Right renal pelvis (tissue), 4 donors: ENCODE measurements at places on chromosomes 4 and X. TPM values are rescaled to one million over a fixed set of nuclear protein-coding genes. Genes with fewer than 3 reads are reported as not detected.

- DNase-seq: no peak
These were observed 76.7 kb downstream of the SH3BGRL start for GRCh38 chrX:81278616-81279015.

DNA sequence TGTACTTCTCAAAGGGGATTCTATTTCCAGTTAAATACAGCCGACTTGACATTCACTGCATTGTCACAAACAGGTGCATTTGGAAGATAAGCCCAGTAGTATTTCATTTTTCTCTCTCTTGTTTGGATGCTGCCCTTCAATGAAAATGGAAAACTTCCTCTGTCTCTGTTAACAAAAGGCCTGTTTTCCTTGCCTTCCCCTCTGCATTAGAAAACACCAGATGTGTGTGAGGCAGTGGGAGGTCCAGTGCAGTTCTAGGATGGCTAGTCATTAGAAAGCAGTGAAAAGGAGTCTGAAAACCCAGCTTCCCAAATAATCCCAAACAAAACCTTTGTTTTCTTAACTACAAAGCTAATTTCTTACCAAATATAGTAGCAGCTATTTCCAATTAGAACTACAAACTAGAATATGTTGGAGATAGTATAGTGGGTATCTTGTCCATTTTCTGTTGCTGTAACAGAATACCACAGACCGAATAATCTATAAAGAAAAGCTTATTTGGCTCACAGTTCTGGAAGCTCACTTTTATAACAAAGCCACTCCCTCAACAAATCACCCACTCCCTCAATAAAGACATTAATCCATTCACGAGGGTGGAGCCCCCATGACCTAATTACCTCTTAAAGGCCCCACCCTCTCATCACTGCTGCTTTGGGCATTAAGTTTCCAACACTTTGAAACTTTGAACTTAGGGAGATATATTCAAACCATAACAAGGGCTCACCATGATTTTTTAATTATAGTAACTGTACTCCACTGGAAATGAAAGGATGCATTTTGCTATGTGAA lies 452.1 kb upstream of the RPS6KA3 start:
- DNase-seq: no peak

DNA sequence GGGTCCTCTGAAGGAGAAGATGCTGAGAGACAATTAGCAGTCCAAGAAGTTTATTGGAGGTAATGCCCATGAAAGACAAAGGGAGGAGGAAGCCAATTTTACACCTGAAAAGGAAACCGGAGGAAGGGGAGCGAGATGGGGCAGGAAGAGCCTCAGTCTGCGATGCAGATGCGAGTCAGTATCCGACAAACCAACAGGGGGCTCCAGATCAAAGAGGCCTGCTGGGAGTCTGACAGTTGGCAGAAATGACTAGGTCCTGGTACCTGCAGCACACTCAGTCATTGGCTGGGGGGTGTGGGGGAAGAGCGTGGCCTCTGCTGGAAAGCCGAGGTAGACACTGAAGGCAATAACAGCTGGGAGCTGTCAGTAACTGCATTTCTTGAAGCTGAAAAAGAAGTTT lies 231.1 kb upstream of the CENPE start:
- no peak for DNase-seq

GRCh38 chr4:173685831-173686210 lies 155.8 kb upstream of the HAND2 start:
- no peak for DNase-seq

GRCh38 chr4:5412296-5412695 lies 296.1 kb downstream of the EVC2 start:
- DNase-seq: no peak

GRCh38 chr4:127151941-127152340 lies 480.8 kb upstream of the INTU start:
- DNase-seq: no peak

DNA sequence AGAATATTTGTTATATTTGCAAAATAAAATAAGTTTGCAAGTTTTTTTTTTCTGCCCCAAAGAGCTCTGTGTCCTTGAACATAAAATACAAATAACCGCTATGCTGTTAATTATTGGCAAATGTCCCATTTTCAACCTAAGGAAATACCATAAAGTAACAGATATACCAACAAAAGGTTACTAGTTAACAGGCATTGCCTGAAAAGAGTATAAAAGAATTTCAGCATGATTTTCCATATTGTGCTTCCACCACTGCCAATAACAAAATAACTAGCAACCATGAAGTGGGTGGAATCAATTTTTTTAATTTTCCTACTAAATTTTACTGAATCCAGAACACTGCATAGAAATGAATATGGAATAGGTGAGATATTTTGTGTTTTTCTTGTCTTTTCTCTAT lies at the start of gene AFP:
AFP (plus strand) TSS at position 238 of the 400 bp plus-strand sequence; CDS start at position 280, 42 bp downstream.
- no peak for DNase-seq

DNA sequence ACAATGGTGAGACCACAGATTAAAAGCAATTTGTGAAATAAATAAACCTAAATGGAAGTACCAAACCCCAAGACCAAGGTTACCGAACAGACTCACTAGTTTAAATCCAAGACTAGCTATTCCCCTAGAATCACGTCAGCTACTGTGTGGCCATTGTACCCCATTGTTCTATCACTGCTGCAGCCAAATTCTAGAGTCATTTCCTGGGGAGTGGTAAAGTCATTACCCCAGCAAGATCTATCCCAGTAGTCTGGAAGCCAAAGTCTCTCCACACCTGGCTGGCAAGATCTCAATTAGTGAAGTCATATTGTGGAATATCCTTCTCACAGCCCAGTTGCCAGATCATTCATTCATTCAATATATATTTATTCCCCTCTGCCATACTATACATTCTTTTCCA lies 67.5 kb downstream of the PHOX2B start:
- no peak for DNase-seq

DNA sequence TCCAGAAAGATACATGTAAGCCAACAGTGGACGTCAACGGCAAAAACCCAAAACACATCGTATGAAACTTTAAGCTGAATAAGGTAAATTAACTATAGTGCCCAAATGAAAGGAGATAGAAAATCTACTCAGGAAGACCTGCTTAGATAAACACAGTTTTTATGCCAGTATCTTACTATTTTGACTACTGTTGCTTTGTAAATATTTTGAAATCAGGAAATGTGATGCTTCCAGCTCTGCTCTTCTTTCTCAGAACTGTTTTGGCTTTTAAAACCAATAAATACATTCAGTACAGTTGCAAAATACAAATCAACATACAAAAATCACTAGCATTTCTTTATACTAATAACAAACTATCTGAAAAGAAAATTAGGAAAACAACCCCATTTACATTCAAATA lies 83.8 kb downstream of the SMARCA5 start:
- DNase-seq: no peak

- no peak for DNase-seq
These were observed 4.0 kb downstream of the HAND2 start for GRCh38 chr4:173526027-173526482.

- peak; percentile 37 for DNase-seq
These were observed 1.5 kb downstream of the CASP6 start for GRCh38 chr4:109701566-109702410.

GRCh38 chrX:85906399-85906798 lies 141.0 kb downstream of the CHM start:
- DNase-seq: no peak

- no peak for DNase-seq
These were observed 210.1 kb upstream of the CXCL13 start for GRCh38 chr4:77395481-77395880.

DNA sequence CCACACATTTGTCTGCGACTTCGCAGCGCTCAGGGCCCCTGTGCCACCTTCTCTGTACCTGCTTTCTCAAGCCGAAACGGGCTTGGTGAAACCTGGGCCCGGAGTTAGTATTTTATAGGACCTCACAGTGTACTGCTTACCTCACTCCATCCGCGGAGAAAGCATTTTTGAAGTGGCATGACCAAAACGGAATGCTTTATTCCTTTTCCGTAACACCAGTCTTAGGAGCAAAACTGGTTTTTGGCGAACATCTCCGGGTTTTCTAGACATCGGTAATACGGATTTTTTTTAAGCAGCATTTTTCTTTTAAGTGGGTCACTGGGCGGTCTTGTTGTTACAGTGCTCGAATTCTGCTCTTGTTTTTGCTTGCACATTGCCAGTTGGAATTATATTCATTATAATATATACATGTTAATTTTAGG lies 3.6 kb downstream of the ZIC3 start:
- DNase-seq: no peak

GRCh38 chr4:129232589-129233337 lies 136.8 kb downstream of the C4orf33 start:
- DNase-seq: no peak

GRCh38 chr4:8651661-8652180 lies 59.2 kb downstream of the CPZ start:
- no peak for DNase-seq

DNA sequence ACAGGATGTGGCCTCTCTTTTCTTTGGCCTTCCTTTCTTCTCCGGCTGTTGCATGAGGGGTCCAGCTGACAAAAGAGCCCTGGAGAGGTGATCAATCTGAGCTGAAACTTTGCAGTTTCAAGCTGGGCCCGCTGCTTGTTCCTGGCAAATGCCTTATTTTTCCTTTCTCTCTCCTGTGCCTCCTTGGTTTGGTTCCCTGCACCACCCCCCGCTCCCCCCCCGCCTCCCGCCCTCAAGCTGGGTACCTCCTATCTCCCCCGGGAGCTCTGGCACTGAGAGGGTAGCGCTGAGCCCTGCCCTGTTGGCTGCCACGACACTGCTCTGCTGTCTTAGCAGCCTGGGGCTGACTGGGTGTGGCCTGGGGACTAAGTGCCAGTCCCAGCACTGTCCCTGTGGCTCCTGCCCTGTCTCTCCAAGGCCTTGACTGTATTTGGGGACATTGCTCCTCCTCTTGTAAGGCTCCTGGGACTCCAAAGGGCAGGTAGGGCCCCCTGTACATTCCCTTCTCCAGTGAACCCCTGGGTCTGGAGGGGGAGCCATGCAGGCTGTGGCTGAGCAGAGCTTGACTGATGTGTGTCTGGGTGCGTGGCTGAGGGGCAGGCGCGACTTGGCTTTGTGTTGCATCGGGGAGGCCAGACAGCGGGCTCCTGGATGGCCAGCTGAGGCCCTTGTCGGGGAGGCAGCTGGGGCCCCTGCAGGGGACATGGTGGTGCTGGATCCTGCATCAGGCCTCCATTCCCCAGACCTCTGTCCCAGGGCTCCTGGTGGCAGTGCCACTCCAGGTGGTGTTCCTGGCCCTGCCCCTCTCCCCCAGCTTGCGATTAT lies 1.1 kb downstream of the PLXNA3 start:
- no peak for DNase-seq

DNA sequence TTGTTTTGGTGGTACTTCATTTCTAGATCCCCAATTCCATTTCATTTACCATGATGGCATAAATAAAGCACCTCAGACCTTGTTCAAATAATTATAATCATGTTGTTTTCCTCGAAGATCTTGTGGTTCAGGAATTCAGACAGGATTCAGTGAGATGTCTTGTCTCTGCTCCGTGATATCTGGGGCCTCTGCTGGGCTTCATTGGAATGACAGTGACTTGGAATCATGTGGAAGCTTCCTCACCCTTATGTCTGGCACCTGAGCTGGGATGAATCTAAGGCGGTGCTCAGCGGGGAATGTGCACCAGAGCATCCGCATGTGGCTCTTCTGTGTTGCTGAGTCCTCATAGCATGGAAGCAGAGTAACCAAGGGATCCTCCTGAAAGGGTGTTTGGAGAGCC lies 132.2 kb downstream of the VEGFC start:
- DNase-seq: no peak

GRCh38 chrX:57905141-57905540 lies 5.1 kb downstream of the ZXDA start:
- no peak for DNase-seq

- DNase-seq: no peak
These were observed 260.6 kb upstream of the DIAPH2 start for GRCh38 chrX:96424007-96424406.

GRCh38 chr4:77263247-77263646 lies 106.2 kb downstream of the CCNG2 start:
- no peak for DNase-seq

DNA sequence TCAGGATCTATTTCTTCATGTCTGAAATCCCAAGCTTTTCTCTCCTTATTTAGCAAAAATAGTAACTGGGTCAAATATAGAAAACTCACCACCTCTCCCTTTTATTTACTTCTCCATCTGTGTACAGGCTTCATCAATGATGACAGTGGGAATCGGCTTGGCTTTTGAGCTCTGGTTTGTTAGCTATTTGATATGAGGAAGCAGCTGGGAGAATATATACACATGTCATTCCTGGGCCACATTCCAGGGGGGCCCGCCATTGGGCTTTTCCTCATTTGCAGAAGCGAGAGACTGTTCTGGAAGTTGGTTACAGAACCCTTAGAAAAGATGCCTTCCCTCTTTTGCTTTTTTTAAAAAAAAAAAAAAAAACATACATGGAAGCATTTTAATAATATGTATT lies 107.4 kb upstream of the F9 start:
- DNase-seq: no peak

GRCh38 chr4:183185018-183185417 lies 86.0 kb downstream of the WWC2 start:
- DNase-seq: no peak

DNA sequence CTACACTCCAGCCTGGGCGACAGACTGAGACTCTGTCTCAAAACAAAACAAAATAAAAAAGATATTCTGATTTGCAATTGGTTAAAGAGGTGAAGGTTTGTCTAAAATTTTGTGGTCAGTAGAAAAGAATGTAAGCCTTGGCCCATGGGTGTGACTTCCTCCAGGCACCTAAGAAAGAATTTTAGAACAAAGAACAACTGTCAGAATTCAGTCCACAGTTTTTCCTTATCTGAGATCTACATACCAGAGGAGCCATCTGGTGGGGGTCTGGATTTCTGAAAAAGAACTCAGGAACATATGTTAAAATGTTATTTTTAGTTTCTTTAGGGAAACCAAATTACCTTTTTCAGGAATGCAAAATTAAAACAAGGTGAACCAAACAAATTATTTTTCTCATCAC lies 434.1 kb downstream of the ANKRD50 start:
- DNase-seq: no peak

- DNase-seq: no peak
These were observed 7.8 kb upstream of the SH3TC1 start for GRCh38 chr4:8191136-8191747.

- no peak for DNase-seq
These were observed 34.5 kb upstream of the ALG13 start for GRCh38 chrX:111646515-111646914.

PCDH18 gene
- 138 TPM for polyA plus RNA-seq

IL1RAPL2 gene
- polyA plus RNA-seq: 0.83 TPM

SORCS2 gene
- polyA plus RNA-seq: 6.7 TPM

ASB12 gene
- 0.44 TPM for polyA plus RNA-seq

NAP1L2 gene
- 3.4 TPM for polyA plus RNA-seq

CHST7 gene
- 1.7 TPM for polyA plus RNA-seq

TMEM35A gene
- polyA plus RNA-seq: 8.3 TPM

PLS3 gene
- 307 TPM for polyA plus RNA-seq

TMSB15C gene
- 9.7 TPM for polyA plus RNA-seq

HS6ST2 gene
- 28.7 TPM for polyA plus RNA-seq

TASL gene
- 0.42 TPM for polyA plus RNA-seq

CLDN34 gene
- not detected for polyA plus RNA-seq

ZNF674 gene
- polyA plus RNA-seq: 5.4 TPM

MAGEC1 gene
- polyA plus RNA-seq: not detected

OFD1 gene
- polyA plus RNA-seq: 37.3 TPM

DOK7 gene
- polyA plus RNA-seq: 3.5 TPM

SHROOM3 gene
- 39.2 TPM for polyA plus RNA-seq

PITX2 gene
- polyA plus RNA-seq: 2.8 TPM

ZAR1 gene
- not detected for polyA plus RNA-seq

CSAG2 gene
- polyA plus RNA-seq: not detected

HTN1 gene
- polyA plus RNA-seq: not detected

DACH2 gene
- 23.2 TPM for polyA plus RNA-seq
